Right ventricle myocardium superior (tissue), 1 donor: ENCODE measurements at places on chromosomes 11 and 22.

DNA sequence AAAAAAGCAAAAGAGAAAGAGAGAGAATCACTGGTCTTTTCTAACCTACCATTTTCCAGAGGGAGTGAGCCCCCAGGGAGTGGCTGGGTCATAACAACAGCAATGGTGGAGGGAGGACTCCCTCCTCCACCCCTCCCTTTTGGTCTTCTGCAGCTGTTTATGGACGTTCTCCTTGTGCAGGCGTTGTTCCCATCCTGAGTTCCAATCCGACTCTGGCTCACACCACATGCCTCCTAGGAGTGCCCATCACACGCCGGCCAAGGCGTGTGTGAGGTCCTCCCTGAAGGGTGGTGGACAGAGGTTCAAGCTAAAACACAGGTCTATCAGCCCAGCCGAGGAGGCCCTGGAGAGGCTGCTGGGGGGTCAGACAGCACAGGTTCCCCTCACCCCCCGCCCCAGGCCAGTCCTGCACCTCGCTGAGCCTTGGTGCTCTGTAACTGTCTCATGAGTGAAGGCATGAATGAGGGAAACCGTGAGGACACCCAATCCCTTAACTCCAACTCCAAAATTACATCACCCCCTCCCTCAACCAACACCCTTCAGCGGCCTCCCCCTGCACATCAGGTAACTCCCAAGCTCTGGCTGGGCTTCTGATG lies 29.4 kb downstream of the IFT27 start:
- no peak for DNase-seq

- DNase-seq, result no peak
Measured at GRCh38 chr11:124077266-124077665, 36.1 kb upstream of the OR10G7 start.

- DNase-seq, result peak; percentile 80
Measured at GRCh38 chr11:65915821-65916251, 3.0 kb downstream of the C11orf68 start.

- no peak for DNase-seq
Measured at GRCh38 chr11:134615041-134615615, 203.1 kb upstream of the B3GAT1 start.

DNA sequence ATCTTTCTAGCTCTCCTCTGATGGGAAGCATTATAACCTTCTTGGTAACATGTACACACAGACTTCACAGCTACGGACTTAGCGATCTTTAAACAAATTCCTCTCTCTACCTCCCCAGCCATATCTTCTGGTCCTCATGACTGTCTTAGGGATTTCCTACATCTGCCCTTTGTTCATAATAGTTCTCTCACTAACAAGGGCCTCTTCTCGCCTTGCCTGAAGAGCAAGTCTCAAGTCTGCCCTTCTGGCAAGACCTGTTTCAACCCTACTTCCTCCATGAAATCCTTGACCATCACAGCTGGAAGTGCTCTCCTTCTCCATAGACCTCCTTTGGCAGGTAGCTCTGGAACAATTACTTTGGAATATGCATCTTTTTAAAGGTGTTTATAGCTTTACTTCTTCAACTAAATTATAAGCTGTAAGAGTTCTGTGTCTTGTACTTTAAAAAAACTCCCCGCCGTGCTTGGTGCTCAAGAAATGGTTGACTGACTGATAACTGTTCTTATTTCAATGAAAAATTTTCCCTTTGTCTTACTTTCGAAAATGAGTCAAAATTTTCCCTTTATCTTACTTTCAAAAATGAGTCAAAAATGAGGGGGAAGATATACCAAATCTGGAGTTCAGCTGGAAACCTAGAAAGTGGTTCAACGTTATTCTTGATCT lies 34.7 kb downstream of the SNX19 start:
- DNase-seq, result no peak

- no peak for DNase-seq
Measured at GRCh38 chr11:95831198-95831883, 41.0 kb downstream of the CEP57 start.

GRCh38 chr11:78460471-78460870 lies 42.9 kb upstream of the GAB2 start:
- DNase-seq, result no peak

DNA sequence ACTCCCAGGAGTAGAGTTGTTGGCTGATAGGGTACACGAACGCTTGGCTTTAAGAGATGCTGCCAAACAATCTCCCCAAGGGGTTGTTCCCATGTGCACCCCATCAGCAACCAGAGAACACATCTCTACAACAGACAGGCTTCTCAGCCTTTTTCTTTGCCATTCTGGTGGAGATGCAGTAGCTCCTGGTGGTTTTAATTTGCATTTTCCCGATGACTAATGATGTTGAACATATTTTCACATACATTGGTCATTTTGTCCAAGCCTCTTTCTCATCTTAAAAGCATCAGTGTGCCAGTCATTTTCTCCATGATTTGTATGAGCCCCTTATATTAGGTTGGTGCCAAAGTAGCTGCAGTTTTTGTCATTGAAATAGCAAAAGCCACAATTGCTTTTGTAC lies 21.8 kb downstream of the DHCR7 start:
- no peak for DNase-seq

GRCh38 chr11:2537896-2538724 lies 93.3 kb downstream of the KCNQ1 start:
- DNase-seq, result peak; percentile 19

DNA sequence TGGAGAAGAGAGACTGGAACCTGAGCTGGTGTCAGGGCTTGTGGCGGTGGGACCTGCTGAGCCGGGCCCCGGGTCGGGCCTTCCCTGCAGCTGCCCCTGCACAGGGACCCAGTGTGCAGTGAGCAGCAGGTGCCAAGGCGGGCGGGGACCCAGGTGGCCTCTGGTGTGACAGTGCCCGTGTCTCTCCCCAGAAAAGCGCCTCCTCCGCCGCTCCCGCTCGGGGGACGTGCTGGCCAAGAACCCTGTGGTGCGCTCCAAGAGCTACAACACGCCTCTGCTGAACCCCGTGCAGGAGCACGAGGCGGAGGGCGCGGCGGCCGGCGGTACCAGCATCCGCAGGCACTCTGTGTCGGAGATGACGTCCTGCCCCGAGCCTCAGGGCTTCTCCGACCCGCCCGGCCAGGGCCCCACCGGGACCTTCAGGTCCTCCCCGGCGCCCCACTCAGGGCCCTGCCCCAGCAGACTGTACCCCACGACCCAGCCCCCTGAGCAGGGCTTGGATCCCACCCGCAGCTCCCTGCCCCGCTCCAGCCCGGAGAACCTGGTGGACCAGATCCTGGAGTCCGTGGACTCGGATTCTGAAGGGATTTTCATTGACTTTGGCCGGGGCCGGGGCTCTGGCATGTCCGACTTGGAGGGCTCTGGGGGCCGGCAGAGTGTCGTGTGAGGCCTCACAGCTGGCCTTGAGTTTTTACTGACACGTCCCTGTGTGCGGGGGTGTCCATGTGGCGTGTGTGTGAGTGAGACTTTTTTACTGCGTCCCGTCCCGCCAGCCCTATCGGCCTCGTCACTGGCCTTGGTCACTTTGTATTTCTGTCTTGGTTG lies 15.6 kb upstream of the ARHGAP8 start:
- DNase-seq, result no peak

DNA sequence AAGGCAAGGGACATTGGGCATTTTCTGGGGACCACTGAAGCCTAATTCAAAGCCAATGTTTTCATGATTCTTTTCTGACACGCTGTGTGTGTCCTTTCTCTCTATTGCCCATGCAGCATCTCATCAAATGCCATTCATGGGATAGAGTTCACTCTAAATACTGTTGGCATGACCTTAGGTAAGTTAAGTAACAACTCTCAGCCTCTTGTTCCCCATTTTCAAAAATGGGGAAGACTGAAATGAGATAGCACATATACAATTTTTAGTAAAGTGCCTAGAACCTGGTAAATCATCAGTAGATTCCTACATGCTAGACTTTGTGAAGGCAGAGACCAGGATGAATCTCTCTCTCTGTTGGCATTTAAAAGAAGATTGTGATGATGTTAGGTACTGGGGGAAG lies 12.7 kb upstream of the OR52K2 start:
- DNase-seq, result no peak

- no peak for DNase-seq
Measured at GRCh38 chr11:72972496-72973128, 158.4 kb downstream of the ATG16L2 start.

GRCh38 chr22:50527921-50528681 lies 1.7 kb downstream of the TYMP start:
- no peak for DNase-seq

GRCh38 chr22:20405931-20406685 lies 12.2 kb downstream of the ZNF74 start:
- DNase-seq, result no peak

DNA sequence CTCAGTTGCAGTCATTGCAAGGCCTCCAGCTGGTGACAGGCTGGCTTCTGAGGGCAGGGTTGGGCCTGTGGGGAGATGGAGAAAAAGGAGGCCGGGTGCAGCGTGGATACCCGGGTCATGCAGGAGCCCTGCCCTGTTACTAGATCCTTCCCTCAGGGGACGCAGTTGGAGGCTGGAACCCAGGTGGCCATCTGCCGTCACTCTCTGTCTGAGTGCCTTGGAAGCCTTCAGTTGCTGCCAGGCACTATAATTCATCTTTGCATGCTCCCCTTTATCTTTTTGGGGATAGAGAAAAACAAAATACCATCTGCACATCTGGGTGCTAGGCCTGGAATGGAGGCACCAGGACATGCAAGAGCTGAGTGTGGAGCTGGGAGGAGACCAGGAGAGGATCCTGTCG lies 82.7 kb downstream of the TP53I11 start:
- DNase-seq, result no peak

DNA sequence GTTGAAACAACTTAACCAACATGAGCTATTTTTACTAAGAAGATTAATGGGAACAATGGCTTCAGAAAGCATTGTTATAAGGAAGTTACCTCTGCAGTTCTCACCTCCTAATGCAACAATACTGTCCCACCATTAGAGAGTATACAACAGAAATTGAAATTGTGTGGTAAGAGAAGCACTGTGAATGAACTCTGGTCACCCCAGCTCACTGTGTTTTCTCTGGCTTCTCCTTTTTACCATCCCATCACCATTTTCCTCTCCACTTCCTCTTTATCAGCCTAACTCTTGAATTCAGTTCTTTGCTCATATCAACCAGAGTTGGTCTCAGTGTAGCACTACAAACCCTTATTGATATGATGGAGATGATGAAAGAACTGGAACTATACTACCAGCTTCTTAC lies 138.0 kb upstream of the POU2AF2 start:
- no peak for DNase-seq

DNA sequence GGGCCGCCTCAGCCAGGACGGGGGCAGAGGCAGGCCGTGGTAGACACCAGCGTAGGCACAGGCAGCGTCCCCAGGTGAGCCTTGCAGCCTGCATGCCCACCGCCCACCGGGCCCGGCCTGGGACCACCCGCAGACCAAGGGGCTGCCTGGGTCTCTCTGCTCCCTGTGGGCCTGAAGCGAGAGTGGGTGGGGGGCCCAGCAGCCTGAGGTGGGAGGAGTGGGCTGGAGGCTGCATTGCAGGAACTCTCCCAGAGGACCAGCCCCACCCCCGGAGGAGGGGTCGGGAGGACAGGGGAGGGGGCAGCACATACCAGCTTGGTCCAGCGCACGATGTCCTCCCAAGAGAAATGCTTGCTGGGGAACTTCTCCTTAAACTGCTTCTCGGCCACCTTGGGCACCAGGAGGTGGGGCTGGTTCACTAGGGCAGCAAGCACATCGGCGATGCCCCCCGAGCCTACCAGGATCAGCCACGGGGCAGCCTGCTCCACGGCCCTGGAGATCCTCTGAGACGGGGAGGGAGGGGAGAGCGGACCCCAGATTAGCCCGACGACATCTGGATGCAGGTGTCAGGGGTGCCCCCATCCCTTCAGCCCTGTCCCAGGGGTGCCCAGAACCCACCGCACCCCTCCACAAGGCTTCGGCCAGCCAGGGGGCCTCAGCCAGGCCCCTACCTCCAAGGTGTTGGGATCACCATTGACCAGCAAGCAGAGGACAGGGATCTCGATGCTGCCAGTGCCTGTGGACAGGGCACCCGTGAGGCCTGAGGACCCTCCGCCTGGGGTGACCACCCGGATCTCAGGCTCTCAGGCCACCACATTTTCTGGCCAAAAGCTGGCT lies 17.5 kb downstream of the TSSC4 start:
- peak; percentile 30 for DNase-seq

DNA sequence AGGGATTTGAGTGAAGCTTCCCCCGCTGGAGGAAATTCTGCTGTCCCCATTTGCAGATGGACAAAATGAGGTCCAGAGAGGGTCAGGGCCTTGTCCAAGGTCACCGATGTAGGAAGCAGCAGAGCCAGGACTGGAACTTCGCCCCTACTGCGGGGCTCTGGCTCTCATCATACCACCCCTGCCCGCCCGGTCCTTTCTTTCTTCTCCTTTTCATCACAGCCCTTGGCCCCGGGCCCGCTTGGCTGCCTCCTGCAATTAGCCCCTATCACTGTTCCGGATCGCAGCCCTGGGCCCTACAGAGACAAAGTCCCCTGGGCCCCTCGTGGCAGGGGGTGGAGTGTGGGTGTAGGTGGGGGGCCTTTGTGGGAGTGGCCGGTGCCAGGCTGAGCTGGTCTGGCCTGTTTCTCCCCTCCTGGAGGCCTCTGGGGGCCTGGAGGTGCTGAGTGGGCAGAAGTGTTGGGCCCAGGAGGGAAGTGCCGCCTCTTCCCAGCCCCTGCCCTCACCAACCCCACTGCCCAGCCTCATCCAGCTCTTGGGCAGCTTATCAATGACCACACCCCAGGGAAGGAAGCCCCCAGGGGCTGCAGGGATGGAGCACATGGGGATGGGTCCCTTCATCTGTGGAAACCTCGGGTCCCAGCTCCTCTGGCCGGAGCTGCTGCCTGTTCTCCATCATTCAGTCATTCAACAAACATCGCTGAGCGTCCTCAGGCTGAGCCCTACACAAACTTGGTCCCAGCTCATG lies 3.4 kb downstream of the EMID1 start:
- DNase-seq, result peak; percentile 62
